ENCODE measurements at places on chromosomes 5 and 9.

DNA sequence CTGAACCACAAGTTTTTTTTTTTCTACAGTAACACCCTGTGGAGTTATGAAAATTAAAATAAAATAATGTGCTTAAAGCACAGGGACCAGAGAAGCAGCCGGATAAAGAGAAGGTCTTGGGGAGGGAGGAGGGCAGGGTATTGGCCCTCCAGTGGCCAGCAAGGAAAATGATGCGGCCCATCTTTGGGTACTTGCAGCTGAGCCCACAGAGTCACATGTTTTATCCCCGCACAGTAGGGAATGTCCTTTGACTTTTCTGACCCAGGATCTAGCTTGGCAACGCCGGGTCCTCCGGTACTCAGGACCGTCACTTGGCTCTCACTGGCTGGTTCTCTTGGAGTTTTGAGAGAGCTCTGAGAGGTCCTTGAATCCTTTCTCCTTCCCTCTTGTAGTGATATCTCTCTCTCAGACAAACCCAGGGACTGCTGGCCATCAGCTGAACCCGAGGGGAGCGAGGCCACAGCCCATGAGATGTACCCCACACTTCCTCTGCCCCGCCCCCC is 35.3 kb upstream of the HSPA9 start:
- no peak for DNase-seq

DNA sequence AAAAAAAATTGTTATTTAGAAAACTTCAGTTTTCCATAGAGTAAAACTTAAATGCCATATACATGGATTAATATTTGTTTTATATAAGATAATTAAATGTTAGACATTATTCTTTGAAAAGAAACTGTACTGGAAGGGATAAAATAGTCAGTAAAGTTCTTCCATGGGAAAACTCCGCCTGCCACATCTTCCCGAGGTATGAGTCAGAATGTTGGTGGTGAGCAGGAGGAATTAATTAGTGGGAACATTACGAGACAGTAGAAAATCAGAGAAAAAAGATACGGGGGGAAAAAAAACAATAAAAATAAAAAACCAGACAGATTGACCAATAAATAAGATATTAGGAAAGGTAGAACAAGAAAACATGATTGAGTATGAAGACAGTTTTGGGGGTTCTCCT is 930.3 kb upstream of the C9orf72 start:
- no peak for DNase-seq

DNA sequence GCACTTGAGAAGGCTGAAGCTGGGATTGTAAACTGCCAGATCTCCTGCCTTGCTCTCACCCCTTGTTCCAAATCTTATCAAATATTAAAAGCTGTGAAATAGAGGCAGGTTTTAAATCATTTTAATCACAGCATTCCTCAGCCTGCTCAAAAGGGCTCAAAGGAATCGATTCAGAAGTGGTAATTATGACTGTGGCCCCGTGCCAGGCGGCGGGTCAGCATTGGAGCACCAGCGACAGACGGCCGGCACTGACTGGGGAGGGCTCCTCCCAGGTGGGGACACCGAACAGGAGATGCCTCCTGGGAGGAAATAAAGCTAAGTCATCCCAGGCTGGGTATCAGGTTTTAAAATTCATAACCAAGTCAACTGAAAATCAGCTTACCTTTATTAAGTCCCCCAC is 66.7 kb downstream of the KCNIP1 start:
- DNase-seq = no peak

DNA sequence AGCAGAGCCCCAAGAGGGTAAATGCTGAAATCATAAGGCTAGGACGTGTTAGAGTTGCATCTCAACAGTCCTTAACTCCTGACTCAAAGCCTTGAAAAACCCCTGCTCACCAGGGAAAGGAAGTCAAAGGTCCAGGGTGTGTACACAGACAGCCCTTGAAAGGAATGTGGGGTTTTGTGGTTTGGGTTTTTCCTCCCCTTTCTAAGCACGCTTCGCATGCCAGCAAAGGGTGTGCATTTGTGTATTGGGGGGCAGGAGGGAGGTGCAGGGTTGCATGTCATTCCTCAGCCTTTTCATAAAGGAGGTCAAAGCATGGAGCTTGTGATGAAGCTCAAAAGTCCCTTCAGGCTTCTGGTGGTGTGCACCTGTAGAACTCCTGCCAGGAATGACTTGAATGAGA is 17.3 kb upstream of the XPA start:
- no peak for DNase-seq

- DNase-seq = no peak
These were observed 92.5 kb downstream of the ROR2 start for GRCh38 chr9:91857291-91858212.

- no peak for DNase-seq
These were observed 389.1 kb upstream of the WWC1 start for GRCh38 chr5:167902298-167902697.

GRCh38 chr5:78547731-78548615 is 100.6 kb downstream of the LHFPL2 start:
- no peak for DNase-seq

DNA sequence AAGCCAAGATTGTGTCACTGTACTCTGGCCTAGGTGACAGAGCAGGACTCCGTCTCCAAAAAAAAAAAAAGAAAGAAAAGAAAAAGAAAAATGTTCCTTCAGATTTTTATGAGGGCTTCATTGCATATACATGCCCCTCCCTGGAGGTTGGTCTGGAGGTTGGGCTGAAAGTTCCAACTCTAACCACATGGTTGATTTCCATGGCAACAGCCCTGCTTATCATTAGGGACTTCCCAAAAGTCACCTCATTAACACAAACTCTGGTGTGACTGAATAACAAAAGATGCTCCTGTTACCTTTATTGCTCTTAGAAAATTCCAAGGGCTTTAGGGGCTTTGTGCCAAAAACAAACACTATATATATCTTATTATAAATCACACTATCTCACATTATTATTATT is 113.8 kb downstream of the TMC1 start:
- no peak for DNase-seq

- no peak for DNase-seq
These were observed 38.6 kb downstream of the SNX18 start for GRCh38 chr5:54556141-54556540.

DNA sequence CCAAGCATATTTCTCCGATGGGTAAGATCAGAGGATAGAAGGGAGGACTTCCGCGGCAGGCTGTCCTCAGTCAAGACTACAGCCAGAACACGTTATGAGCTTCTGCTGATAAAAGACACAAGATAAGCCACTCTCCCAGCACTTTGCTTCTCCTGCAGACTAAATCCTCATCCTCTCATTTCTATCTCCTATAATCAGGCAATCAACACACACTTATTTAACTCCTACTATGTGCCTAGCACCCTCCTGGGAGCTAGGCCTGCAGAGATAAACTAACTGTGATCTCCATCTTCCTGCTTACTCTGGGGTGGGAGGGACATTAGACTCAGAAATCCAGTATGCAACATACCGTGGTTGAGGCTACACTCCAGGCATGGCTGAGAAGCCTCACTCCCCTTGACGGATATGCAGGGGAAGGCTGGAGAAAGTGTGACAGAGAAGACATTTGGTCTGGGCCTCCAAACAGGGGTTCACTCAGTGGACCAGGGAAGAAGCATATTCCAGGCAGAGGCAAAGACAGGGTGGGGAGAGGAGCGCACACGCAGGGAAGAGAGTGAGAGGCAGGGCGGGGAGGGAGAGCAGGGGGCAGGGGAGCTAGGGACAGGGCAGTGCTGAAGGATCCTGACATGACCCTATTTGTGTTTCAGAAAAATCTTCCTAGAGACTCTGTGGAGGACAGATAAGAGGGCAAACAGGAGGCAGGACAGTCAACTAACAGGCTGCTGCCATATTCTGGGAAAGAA is 274.1 kb downstream of the DENND1A start:
- DNase-seq = no peak

GRCh38 chr9:88307136-88307535 is 81.1 kb upstream of the SPIN1 start:
- no peak for DNase-seq
